ENCODE measurements at places on chromosomes 5 and 9. TPM values are rescaled to one million over a fixed set of nuclear protein-coding genes. Genes with fewer than 3 reads are reported as not detected.

- DNase-seq, result no peak
These were observed 12.2 kb downstream of the GPR150 start for GRCh38 chr5:95631991-95632675.

GRCh38 chr5:137220523-137220927, 278.6 kb downstream of the SPOCK1 start:
- DNase-seq, result no peak

The MYMK gene
- total RNA-seq, result not detected

The PCDHGB2 gene
- 0.81 TPM for total RNA-seq

DNA sequence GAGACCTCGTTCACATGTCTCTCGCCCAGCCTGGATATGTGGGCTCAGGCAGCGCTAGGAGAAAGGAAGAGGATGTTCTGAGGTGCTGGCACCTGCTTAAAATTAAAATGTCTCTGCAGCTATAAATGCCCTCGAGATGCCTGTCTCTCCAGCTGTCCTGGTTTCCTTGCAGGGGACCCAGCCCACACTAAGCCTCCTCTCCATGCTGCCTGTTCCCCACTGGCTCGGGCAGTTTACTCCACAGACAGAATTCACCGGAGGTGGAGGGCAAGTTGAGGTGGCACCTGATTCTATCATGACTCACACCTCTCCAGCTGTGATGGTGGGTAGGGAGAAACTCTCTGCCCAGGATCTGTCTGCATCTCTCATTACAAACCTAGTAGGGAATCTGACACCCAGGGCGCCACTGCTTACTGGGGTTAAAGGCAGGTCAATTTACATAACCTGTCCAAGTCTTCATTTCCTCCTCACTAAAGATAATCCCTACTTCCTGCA, 420.9 kb downstream of the SPOCK1 start:
- no peak for DNase-seq

DNA sequence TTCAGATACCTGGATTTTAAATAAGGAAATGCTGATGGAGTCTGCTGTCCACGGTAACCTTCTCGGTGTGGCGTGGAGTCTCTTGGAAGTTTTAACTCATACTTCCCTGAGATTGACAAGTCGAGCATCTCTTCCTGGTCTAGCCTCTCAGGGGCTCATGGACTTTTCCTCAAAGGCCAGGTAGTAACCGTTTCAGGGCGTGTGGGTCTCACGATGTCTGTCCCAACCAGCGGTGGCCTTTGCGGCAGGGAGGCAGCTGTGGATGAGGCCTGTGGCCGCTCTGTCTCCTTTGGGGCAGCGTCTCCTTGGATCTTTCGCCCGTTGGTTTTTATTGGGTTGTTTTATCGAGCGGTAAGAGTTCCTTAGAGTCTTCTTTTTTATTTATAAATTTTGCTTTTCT, 32.8 kb downstream of the CEP72 start:
- no peak for DNase-seq

The C5orf58 gene
- total RNA-seq, result not detected

All from left lobe of liver (tissue), 2 donors.